ENCODE measurements at places on chromosomes 11 and 22.

DNA sequence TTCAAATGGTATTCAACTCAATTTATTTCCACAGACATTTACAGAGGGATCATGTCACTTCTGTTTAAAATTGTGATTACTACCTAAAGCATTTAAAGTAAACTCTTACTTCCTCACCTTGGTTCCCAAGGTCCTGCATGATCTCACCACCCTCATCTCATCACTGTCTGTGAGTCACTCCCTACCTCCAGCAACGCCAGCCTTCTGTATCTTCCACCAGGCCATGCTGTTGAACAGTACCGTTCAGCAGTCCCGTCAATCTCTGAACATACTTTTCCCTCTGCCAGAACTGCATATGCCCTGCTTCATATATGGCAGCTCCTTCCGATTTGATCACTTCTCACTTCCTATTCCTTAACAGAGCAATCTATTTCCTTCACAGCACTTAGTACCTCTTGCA, 2.0 kb downstream of the FBXO3 start:
- no peak for DNase-seq

- no peak for DNase-seq
Measured at GRCh38 chr11:116825434-116825833, 2.3 kb upstream of the APOA4 start.

DNA sequence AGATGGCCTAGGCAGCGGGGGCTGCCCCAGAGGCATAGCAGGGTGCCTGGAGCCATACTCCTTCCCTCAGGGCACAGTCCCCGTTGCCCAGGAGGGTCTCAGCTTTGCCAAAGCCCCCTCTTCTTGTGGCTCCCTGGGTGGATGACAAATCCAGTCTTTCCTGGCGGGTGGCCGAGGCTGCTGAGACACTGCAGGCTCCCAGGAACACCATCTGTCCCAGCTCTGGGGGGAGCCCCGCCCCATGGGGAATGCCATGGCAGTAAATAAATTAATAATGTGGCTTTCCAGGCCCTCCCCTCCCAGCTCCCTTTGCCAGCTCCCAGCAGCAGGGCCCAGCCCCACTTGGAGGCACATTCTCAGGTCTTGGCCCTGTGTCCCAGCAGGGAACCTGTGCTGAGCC, 45.0 kb downstream of the PDE2A start:
- DNase-seq, result no peak

- DNase-seq, result no peak
Measured at GRCh38 chr11:68216171-68216938, 3.3 kb upstream of the KMT5B start.

DNA sequence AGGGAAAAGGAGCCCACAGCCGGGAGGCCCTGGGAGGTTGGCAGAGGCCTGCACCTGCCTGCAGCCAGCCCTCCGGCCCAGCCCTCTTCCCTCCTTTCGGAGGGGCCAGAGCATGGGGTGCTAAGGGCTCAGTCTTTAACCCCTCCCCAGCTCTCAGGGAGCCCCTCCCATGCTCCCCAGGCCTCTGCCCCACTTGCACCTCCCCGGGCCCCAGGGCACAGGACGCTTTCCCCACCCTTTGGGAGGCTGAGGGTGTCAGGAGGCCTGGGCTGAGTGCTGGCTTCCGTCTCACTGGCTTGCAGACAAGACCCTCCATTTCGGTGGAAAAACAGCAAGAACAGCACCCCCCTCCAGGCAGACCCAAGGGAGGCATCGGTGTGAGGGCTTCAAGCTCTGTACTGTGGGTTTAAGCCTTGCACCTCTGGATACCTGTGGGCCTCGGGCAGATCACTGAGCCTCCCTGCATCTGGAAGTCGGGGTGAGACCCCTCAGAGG, 7.3 kb downstream of the ASCL2 start:
- no peak for DNase-seq

DNA sequence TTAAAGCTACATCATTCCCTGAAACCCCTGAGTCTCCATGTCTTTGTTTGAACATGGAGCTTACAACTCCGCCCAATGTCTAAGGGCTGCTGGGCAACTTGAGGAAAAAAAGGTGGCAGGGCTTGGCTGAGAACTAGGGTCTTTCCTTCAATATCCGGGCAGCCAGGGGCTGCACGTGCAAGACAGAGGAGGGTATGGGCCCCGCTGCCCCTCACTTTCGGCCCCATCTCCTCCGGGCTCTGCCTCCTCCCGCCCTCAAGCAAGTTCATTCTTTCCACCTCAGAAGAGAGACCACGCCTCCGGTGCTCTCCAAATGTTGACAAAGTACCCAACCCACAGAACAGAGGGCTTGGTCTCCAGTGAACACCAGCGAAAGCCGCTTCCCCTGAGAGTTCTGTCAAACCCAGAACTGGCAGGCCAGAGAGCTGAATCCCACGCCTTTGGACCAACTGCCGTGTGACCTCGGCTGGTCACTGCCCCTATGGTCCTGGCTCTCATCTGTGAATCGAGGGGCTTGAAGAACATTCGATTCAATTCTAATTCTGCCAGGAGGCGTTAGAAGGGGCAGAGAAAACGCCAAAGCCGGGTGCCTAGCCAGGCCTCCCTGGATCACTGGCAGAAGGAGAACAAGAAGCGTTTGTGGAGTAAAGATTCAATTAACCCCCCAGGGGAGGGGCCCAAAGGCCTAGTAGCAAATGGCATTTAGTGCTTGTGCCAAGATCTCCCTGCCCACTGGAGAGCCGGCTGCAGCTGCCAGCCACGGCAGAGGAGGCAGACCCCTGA, 7.3 kb downstream of the PDGFB start:
- DNase-seq, result no peak

- DNase-seq, result no peak
Measured at GRCh38 chr11:74896311-74896710, 52.6 kb downstream of the XRRA1 start.

GRCh38 chr11:27640954-27641353, 59.3 kb downstream of the BDNF start:
- DNase-seq, result no peak

DNA sequence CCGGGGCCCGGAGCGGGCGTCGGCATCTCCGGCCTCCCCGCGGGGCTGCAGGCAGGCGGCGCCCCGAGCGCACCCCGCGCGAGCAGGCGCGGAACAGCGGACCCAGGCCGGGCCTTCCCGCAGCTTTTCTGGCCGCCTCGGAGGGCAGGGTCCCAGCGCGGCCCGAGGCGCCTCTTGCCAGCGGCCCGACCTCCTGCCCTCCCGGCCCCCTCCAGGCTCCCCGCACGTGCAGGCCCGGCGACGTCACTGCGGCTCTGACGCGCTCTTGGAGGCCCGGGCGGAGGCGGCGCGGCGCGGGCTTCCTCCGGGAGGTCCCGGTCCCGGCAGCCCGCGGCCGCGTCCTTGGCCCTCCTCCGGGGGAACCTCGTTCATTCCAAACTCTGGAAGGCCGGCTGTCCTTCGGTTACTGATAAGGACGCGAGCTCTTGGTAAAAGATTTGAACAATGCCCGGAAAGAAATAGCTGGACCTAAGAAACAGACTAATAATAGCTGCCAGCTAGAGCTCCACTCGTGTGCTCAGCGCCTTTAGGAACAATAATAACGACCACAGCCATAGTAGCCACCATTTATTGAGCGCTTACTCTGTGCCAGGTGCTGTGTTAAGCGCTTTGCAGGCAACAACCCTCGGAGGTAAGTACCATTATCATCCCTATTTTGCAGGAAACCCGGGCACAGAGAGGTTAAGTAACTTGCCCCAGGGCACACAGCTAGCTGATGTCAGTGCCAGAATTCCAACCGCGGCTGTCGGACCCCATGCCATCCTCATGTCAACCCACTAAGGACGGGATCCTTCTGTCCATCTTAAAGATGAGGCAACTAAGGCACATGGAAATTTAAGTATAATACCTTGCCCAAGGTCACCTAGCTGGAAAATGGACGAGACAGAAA, 39.1 kb upstream of the CREB3L1 start:
- peak; percentile 27 for DNase-seq

- no peak for DNase-seq
Measured at GRCh38 chr11:32478277-32478731, 43.0 kb upstream of the WT1 start.

- no peak for DNase-seq
Measured at GRCh38 chr11:118774032-118774431, 16.9 kb downstream of the DDX6 start.

- no peak for DNase-seq
Measured at GRCh38 chr11:60836866-60837515, 4.9 kb upstream of the CCDC86 start.

GRCh38 chr22:30685178-30685577, 9.5 kb upstream of the OSBP2 start:
- no peak for DNase-seq

- no peak for DNase-seq
Measured at GRCh38 chr22:23542933-23543332, 37.2 kb downstream of the IGLL1 start.

DNA sequence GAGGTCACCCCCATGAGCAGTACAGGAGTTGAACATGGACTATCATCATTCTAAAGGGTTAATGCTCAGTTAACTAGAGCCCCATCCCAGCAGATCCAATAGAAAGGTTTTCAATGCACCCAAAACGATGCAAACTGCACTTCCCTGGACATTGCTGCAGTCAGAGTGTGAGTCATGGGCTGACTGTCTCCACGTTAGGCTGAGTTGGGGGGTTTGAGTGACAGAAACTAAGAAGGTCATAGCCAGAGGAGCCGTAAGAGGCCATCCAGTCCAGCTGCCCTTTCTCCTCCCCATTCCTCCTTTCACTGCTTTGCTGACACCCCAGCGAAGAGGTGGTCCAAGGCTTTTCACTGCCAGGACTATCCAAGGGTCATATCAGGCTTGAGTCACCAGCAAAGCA, 10.5 kb upstream of the OR2AT4 start:
- no peak for DNase-seq

DNA sequence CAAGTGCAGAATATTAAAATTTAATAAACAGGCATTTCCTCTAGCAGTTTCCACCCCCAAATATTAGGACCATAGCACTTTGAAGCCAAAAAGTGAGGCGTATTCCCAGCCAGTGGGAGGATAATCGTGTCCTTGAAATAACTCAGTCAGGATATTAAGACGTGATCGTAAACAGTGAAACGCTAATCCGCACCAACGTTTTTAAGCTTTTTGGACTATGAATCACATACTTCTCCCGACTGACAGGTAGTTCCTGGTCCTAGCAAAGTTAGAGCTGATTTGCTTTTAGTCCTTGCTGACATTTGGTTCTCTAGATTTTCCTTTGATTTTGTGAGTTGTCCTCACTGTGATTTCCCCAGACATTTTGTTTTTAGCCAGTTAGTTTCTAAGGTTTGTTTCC, 197.1 kb upstream of the ARHGAP20 start:
- no peak for DNase-seq
